ENCODE measurements at places on chromosomes 1 and 21.

DNA sequence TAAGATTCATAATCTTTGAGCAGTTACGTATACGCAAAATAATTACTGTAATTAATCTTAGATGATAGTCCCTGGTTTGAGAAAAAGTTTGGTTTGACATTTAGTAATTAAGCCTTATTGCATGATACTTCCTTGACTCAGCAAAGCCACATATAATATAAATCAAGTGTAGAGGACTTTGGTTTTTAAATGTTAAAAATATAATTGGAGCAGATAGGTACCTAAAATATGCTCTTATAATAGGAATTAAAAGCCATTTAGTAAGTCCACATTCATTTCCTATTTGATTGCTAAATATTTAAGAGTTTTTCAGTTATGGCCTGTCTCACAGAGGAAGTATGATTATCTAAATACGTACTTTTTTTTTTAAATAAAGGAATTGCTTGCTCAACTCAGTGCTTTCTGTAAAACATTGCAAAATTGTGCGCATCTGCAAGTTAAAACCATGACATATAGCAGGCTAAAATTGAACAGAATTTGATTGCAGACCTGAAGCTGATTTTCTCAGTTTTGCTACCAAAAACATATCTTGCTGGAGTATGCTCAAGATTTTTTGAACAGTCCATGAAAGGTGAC, 20.4 kb downstream of the RPE65 start:
- DNase-seq: no peak

DNA sequence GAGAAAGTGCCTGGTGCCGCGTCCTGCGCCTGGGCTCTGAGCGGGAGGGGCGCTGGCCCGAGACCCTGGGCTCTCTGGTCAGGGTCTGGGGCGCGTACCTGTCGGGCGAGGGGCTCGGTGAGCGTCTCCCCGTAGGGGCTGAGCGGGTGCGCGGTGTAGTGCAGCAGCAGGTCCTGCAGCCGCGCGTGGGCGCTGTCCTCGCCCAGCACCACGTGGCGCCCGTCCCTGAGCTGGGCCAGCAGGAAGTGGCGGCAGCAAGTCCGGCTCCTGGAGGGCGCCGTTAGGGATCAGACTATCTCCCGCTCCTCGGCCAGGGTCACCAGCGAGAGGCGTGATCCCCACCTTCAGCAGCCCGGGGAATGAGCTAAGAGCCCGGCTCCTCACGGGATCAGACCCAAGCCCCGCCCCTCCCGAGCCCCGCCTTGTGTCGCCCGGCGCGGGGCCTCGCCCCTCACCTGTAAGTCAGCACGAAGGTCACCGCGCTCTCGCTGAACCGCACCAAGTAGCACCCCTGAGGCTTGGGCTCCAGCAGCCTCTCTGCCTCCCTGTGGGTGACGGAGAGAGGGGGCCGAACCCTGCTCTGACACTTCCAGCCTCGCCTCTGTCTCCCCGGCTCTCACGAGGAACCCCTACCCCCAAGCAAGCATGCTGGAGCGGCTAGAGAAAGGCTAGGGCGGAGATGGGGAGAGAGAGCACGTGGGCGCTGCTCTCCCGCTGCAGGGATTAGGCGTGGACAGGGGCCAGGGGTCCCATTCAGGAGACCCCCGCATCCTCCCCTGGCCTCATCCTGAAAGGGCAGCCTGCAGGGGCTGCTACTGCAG, 2.7 kb downstream of the SH2D2A start:
- DNase-seq: peak; percentile 42

DNA sequence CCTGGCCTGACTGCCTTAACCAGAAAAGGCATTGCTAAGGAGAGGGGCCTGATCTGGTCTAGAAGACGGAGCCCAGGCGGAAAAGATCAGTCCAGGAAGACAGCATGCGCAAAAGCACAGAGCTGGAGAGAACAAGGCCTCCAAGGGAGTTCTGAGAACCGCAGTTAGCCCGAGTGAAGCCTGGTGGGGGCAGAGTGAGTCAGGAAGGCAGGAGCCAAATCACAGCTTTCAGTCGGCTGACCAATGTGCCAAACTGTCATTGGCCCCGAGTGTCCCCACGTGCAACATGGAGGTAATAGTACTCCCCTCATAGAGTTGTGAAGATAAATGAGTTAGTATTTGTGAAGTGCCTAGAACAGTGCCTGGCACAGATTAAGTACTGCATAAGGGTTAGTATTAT, 1.2 kb upstream of the TSPAN2 start:
- no peak for DNase-seq

- no peak for DNase-seq
Observed at GRCh38 chr1:97680894-97681293, 239.9 kb downstream of the DPYD start.

GRCh38 chr1:185421485-185422107, 104.6 kb upstream of the IVNS1ABP start:
- no peak for DNase-seq

DNA sequence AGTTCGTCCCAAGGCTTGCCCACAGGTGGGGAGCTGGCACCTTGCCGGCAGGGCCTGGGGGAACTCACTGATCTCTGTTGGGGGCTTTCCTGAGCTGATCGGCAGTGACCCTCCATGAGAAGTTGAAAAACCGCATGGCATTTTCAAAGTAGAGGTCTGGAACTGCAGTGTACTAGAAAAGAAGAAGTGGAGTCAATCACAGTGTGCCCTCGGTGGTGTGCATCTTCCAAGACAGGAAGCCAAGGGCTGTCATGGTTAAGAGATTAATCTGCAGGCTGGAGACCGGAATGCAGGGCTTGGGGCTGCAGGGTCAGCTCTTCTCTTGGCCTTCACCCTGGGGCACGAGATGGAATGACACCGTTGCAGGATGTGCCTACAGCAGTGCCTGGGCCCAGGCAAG, 56.8 kb downstream of the ECE1 start:
- no peak for DNase-seq

GRCh38 chr1:13535227-13535626, 21.4 kb upstream of the LRRC38 start:
- DNase-seq: no peak

DNA sequence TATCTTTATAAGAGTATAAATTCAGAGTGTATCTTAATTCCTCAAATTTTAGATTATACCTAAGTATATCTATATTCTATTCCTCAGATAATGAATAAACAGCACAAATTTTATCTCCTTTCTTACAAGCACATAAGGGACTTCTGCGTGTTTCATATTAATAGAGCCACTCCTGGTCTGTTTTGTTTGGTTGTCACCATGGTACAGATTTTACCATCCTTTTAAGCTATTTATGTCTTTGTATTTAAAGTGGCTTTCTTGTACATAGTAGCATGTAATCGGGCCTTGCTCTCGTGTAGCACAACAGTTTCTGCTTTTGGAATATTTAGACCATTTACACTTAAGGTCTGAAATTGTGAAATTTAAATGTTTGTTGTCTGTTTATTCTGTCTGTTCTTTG, 52.6 kb upstream of the SLC35A3 start:
- DNase-seq: no peak

GRCh38 chr1:206544562-206545257, 37.4 kb downstream of the RASSF5 start:
- DNase-seq: peak; percentile 82

Measured in stimulated activated CD8-positive, alpha-beta memory T cell treated with anti-CD3 and anti-CD28 coated beads, Interleukin-15, amount 100 ng/mL, for 1 hour (primary cell).